Endodermal cell (in vitro differentiated cells): ENCODE measurements at places on chromosomes 5 and 9.

GRCh38 chr5:39702928-39703327 is 278.1 kb upstream of the DAB2 start:
- DNase-seq, result no peak

DNA sequence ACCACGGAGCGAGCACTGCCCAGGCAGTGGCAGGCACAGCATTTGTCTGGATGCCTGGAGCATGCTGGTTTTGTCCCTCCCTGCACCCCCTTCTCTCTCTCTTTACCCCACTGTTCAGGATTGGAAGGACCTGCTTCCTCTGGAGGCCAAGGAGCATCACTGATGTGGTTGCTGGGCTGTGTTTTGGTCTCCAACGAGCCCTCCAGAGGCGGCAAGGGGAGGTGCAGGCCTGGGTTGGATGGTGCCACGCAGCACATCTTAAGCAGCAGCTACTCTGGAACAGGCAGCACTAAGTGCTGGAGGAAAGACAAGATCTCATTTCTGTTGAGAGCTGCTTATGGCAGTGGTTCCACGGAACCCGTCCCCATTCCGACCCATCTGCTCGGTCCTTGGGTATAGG is 139.6 kb downstream of the CMYA5 start:
- DNase-seq, result peak; percentile 89

DNA sequence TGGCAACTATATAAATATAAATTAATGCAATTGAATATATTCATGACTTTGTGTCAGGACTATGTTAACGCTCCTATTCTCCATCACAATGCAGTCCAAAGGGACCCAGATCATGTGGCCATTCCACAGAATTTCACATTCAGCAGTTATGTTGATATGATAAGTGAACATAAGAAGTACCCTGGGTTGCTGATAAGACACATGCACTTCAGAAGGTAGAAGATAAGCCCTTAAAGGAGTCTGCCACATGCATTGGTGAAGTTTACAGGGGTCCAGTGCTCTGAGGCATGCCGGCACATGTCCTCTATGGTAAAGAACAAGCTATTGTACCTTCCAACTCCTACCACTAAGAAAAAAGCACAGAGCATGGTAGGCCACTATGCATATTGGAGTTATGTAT is 76.4 kb downstream of the PHAX start:
- no peak for DNase-seq

- DNase-seq, result peak; percentile 91
Observed at GRCh38 chr9:87667164-87667738, 58.7 kb upstream of the CTSL start.

GRCh38 chr9:132235125-132235524 is 73.3 kb downstream of the NTNG2 start:
- peak; percentile 37 for DNase-seq

DNA sequence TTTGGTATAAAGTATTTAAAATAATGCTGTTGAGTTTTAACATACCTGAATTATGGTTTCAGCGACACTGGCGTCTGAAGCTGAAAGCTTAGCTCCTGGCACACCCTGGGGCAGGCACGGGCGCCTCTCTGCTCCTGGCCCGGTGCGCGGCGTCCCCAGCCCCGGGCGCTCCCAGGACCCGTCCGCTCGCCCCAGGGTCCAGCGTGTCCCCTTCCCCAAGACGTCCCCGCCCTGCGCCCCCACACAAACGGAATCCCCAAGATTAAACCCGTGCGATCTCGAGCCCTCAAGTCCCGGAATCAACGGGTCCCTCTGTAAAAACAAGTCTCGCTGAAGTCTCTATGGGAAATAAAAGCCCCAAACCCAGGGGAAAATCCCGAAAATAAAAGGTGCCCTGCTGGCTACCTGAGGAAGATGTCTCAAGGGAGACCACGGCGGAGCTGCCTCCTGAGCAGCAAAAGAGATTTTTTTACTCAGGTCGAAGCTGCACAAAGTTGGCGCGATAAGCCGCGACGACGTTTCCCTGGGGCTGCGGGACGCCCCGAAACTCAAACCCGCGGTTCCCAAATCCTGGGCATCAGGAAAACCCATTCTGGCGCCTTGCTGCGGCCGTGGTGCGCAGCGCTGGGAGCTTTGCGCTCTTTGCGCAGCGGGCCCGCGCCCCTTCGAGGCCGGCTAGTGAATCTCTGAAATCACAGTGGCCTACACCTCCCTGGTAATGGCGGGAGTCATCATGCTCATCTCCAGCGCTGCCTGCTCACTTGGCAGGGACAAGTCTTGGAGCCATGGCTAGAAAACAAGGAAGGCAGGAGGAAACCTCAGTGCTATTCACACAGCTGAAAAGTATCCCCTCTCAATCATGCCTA is 6.3 kb upstream of the IFNA8 start:
- DNase-seq, result peak; percentile 89

GRCh38 chr9:110214586-110215355 is 6.8 kb upstream of the C9orf152 start:
- no peak for DNase-seq

- no peak for DNase-seq
Observed at GRCh38 chr9:17394881-17395510, 183.9 kb upstream of the SH3GL2 start.

GRCh38 chr5:97019435-97020117 is 83.7 kb downstream of the LNPEP start:
- DNase-seq, result no peak

- DNase-seq, result no peak
Observed at GRCh38 chr5:62309107-62309506, 3.1 kb downstream of the KIF2A start.

- no peak for DNase-seq
Observed at GRCh38 chr5:95995962-95996489, 34.4 kb upstream of the ELL2 start.

DNA sequence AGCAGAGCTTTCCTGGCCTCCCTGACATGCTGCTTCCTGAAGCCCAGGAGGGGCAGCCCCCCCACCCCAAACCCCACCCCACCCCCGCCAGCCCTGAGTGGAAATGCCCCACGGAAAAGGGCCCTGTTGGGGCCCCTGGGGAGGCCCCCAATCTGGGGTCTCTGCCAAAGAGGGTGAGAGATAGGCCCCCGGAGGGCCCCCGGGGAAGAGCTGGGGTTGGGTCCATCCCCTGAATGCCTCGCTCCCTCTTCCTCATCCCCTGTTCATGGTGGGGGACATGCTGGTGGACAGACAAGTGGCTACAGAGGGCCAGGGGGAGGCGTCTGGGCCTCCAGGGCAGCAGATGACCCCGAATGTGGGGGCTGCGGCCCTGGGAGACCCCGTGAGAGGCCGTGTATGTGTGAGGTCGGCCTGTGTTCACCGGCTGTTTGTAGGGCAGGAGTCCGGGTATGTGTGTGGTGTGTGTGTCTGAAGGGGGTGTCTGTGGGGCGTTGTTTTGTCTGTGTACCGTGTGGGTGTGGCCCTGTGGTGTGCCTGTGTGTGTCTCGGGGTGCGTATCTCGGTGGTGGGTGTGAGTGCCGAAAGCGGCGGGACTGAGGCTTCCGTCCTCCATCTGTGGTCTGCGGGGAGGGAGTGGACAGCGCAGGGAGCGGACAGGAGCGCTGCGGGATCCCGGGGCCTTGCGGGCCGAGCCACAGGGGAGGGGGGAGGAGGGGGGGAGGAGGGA is 11.3 kb downstream of the C9orf50 start:
- peak; percentile 70 for DNase-seq

- no peak for DNase-seq
Observed at GRCh38 chr9:134891713-134892112, 11.1 kb downstream of the FCN2 start.

- DNase-seq, result no peak
Observed at GRCh38 chr9:79824265-79824664, 252.5 kb downstream of the TLE4 start.

GRCh38 chr9:88326015-88326414 is 62.2 kb upstream of the SPIN1 start:
- DNase-seq, result no peak

- no peak for DNase-seq
Observed at GRCh38 chr9:91158946-91159345, 202.8 kb downstream of the AUH start.

- no peak for DNase-seq
Observed at GRCh38 chr5:126998895-126999570, 31.3 kb downstream of the MARCHF3 start.

DNA sequence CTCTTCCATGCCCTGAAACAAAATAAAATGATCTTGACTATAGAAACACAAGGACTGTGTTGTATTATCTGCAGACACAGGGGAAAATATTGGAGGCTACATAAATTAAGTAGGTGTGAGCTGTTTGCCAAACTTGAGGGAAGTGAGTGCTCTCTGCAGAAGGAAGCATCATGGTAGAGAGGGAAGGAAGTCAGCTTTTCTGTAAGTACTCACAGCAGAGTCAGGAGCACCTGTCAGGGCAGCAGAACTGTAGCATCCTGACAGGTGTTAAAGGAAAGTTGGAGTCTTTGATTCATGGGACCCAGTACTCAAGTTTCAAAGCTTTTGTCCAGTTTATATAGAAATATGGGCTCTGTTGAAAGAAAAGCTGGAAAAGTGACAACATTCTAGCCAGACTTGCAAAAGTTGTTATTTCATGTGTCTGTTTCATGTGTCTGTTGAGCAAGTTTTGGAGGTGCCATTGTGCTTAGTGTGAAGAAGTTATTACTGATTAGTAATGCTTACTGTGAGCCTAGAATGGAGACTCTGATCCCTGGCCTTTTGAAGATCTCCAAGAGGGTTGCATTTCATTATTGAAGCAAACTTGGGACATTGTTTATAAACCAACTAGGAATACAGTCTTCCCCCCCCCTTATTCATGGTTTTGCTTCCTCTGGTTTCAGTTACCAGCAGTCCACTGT is 194.7 kb downstream of the SPATA31D1 start:
- no peak for DNase-seq

DNA sequence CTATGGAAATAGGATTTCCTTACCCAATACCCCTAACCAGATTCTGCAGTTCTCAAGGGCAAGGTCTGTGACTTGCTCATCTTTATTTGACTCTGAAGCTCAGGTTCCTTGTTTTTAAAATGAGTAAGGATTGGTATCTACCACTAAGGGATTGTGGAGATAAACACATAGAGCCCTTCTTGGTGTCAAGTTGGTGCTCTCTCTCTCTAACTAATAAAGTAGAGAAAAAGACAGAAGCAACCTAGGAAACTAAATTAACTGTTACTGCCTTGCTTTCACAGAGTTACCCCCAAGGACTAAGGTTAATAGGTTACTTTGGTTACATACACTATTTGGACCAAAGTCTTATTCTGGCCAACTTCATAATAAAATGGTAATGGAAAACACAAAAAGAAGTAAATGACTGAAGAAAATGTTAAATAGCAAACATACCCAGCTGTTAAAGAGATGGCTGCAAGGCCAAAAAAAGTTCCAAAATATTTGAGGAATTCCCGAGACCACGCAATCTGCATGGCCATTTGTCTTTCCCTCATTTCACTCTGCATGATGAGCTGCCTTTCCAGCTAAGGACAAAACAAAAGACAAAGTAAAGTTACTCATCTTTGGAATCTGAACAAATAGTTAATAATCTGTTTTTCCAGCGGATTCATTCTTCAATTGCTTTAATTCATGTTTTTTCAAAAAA is 21.8 kb upstream of the RLN1 start:
- no peak for DNase-seq

GRCh38 chr9:14750821-14751220 is 28.3 kb upstream of the CER1 start:
- no peak for DNase-seq

DNA sequence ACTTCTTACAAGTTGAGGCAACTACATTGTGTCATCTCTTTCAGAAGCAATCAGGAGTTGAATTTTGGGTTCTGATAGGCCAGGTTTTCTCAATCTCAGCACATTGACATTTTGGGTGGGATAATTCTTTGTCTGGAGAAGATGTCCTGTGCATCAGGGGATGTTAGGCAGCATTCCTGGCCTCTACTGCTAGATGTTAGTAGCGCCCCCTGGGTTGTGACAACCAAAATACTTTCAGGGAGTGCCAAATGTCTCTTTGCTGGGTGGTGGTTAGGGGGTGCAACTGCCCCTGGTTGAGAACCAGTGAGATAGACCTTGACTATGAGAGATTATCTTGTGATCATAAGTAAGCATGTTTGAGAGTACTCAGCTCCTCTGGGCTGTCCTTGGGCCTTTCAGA is 164.3 kb upstream of the KLF9 start:
- peak; percentile 65 for DNase-seq

DNA sequence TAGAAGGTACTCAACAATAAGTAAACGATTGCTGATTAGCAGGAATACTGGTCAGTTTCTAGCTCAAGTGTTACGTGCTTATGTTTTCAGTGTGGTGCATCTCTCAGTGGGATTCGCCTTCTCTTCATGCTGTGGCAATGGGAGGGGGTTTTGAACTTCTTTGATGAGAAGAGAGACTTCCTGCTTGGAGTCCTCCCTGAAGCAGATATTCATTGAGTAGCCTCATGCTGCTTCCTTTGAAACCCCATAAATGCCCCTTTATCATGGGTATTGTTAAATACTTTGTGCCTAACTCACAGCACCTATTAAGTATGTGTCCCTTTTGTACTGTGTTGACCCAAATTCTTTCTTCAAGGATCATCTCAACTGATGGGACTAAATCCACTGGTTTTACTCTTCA is 116.5 kb downstream of the DOCK8 start:
- peak; percentile 75 for DNase-seq

DNA sequence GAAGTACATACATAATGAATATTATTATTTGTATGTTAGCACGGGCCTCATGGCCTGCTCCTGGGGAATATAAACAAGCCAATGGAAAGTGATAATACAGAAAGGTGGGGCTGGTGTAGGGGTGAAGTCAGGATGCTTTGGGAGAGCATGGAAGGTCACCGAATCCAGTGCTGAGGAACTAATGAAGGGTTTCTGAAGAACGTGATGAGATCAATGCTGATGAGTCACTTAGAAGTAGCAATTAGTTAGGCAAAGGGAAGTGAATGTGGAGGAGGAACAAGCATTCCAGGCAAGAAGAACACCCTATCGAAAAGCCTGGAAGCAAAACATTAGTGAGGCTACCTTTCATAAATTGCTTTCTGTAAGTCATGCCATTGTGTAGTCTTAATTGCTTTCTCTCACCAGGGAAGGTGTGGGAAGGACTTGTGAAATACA is 2.1 kb downstream of the ANXA1 start:
- no peak for DNase-seq

GRCh38 chr9:8757881-8758280 is 958.3 kb upstream of the DMAC1 start:
- DNase-seq, result no peak
